NT2/D1 (cell line): ENCODE measurements at places on chromosomes 3 and 15.

DNA sequence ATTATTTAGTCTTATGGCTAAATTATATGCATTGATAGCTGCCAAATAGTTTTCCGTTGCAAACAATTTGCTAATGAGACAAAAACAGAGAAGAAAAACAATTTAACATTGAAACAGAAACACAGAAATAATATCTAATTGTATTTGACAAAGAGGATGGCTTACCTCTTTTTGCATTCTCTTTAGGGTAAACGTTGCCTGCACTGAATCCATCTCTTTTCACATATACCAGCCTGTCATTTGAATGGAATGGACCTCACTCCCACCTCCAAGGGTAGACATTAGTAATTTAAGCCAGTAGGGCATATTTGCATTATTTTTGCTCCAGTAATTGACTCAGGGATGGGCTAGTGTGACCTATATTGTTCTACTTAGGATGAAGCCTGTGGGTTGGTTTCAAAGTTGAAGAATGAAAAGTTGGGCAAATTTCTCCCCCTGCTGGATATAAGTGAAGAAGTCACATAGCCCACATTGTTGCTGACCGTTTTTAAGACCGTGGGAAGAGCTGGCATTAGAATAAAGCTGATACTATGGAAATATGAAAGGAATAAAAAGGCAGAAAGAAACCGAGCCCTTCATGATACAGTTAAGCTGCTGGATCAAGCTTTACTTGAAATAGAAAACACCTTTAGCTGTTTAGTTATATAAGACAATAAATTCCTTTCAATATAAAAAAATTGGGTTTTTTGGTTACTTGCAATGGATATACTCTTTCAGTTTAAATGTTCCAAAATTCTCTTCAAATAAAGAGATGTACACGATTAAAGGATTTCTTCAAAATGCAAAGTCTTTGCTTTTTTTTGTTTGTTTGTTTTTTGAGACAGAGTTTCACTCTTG, 26.9 kb downstream of the PIERCE2 start:
- DNase-seq, result peak; percentile 32

DNA sequence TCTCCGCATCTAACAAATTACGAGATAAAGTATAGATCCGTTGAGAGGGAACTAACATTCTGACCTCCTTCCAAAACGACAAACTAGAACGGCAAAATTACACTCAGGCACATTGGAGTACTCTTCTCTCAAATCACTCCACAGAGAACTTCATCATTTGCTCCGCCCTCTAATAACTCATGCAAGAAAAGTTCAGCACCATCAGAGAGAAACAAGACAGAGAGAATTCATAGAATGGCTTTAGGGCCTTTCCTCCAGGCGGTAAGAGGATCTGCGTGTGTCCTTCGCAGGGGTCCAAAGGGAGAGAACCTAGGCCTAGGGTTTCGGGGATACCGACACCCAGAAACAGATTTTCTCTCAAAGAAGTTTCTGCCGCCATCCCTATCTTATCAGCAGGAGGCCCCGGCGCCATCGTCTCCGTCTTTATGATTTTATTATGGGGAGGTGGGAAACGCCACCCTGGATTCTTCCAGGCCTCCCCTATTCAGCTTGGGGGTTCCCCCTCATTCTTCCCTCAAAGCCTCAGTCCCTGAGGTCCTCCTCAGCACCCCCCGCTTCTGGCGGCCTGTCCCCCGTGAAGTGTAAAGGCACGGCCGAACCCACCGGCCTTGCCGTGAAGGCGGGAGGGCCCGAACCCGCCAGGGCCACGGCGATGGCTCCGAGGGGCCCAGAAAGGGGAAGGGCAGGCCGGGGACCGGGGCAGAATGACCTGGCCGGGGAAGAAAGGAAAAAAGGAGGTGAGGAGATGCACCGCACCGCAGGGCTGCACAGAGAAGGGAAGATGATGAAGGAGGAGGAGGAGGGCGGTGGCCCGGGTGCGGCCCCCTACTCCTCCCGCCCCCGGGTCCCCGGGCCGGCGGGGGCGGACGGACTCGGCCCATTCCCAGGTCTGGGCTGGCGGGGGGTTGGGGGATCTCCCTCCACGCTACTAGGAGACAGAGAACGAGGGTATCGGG, 768 bp downstream of the UBXN7 start:
- DNase-seq, result no peak

DNA sequence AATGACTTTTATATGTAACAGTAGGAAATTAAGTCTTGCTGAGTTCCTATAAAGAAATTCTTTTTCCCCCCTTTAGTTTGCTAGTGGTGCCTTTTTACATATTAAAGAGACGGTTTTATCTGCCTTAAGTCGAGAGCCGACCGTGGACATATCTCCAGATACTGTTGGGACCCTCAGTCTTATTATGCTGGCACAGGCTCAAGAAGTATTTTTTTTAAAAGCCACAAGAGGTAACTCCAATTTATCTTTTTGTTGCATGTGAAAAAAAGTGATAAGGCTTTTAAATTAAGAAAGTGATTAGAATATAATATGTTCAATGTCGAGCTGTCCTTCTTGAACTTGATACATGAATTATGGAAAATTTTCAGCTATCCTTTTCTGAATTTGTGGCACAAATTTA, 26.7 kb downstream of the PDCD6IP start:
- DNase-seq, result no peak

GRCh38 chr3:160129459-160130061, 95.7 kb upstream of the C3orf80 start:
- DNase-seq, result no peak

DNA sequence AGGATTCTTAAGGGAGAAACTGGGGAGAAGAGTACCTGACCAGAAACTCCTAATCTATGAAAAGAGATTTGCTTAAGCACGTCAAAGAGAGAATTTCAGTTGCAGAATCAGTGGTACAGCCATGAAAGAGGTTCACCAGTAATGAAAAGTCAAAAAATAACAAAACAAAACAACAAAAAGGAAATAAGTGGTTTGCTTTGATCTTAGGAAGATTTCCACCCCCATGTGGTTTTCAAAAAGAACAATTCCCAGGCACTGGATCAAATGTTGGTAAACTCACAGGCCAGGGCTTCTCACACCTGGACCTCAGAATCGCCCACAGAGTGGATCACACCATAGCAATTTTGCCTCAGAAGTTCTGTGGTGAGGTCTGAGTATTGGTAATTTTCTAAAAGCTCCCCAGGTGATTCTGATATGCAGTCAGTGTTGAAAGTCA, 67.5 kb downstream of the TMEM39A start:
- no peak for DNase-seq

- DNase-seq, result no peak
These were observed 94.1 kb downstream of the FAM43A start for GRCh38 chr3:194779729-194780224.
